CD4-positive, alpha-beta T cell treated with Interleukin-15 for 1 hour (primary cell): ENCODE measurements at places on chromosomes 13 and 19.

- DNase-seq = no peak
These were observed 5.0 kb downstream of the FPR3 start for GRCh38 chr19:51799774-51800472.

DNA sequence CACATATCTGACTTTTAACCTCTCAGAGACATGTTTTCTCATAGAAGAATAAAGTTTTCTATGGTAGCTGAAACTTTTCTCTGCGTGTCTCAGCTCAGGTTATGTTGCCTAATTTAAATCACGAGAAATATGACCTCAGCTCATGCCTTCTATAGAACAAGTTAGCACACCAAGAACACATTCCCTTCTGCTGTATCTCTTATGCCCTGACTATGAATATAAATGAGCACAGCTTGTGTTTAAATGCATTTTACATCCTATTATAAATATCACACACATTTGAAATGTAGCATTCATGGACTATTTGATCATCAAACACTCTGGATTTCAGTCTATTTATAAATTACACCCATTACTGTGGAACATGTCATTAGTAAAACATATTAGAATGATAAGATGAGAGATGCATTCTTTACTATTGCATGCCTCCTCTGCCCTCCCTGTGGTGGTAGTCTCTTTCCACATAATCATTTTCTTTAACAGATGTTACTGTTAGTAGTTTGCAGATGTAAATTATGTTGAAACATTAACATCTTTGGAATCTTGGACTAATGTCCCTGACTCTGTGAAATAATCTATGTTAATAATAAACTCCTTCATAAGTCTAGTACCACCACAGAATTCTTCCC lies 2044.9 kb upstream of the PCDH20 start:
- no peak for DNase-seq

DNA sequence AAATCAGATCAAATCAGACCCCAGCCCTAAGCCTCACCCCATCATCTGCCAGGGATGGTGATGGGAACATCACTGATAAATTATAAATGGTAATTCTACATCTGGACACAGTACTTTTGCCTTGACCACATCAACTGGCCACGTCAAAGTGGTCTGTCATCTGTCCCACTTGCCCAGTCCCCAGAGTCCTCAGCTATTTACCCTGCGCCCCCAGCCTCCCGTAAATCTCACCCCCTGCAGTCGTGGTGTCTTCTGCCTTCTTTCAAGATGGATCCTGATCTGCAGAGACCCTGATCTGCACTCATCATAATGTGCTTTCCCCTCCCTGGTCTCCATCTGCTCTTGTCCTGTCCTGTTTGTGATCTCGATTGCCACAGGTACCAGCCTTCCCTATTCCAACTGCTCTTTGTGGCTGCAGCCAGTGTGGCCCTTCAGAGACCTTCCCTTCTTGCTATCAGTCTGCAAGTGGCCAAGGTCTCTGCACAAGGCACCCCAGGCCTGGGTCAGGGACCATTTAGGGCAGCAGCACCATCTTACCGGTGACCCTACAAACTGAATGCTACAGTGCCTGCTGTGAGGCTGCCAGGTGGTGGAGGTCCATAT lies 26.7 kb upstream of the POP4 start:
- no peak for DNase-seq

DNA sequence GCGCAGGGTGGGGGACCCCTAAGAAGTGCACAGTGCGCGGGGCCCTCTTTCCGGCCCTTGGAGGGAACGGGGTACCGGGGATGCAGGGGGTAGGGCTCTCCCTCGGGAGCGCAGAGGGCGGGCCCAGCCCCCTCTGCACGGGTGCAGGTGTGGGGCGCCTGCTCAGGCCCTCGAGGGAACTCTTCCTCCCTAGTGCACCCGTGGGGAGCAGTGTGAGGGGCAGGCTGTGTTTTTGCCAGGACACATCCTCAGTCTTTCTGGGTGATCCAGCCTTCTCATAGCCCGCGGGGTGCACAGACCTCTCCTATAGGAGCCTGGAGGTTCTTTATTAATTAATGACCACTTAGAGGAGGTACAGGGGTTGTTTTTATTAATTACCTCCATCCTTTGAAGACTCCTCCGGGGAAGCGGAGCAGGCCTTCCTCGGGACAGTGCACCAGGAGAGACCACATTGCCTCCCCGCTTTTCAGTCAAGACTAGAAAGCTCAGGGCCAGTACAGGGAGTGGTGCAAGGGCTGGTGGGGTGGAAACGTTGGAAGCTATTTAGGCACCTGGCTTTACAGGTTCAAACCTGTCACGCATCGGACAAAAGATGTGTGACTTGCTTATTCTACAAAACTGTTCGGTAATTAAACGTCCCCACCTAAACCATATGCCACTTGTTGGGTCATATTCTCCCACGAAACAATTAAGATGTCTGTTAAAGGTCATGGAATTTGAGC lies 598 bp upstream of the GJB6 start:
- DNase-seq = no peak

DNA sequence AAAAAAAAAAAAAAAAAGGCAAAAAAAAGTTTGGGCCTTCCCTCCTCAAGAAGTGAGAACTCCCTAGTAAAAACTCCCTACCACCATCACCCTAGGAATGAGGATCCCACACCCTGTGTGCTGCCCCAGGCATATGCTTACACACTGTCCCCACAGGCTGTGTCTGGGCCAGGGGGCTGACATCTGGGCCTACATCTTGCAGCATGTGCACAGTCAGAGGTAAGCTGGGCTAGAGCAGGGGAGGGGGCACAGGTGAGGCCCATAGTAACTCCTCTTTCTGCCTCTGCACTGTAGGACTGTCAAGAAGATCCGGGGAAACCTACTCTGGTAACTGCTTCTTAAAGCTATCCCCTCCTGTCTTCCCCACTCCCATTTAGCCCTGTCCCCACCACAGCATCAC lies 1.0 kb downstream of the HAUS5 start:
- no peak for DNase-seq

GRCh38 chr19:40762754-40763470 lies 11.9 kb downstream of the SNRPA start:
- DNase-seq = no peak

GRCh38 chr19:13060233-13060963 lies 42.3 kb downstream of the LYL1 start:
- no peak for DNase-seq

DNA sequence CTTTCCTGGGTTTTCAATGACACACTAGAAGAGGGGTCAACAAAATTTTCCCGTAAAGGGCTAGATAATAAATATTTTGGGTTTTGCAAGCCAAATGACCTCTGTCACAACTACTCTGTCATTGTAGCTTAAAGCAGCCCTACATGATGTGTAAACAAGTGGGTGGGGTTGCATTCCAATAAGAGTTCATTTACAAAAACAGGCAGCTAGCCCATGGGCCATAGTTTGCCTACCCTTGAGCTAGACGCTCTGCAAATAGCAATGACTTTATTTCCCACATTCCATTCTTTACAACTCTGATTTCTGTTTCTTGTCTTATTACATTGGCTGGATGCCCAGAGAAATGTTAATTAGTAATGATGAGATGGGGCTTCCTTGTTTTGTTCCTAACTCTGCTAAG lies 76.0 kb downstream of the ZNF557 start:
- DNase-seq = no peak

- no peak for DNase-seq
These were observed at the start of gene DOCK6 for GRCh38 chr19:11261971-11262839. DOCK6 (minus strand) TSS chr19:11262524; CDS start chr19:11262440, 84 bp downstream.

- peak; percentile 54 for DNase-seq
These were observed 17.6 kb upstream of the DHRS12 start for GRCh38 chr13:51821606-51822005.

GRCh38 chr13:89465366-89465765 lies 1794.2 kb downstream of the SLITRK5 start:
- no peak for DNase-seq

GRCh38 chr19:1040476-1041271 lies 767 bp downstream of the ABCA7 start:
- DNase-seq = peak; percentile 92

GRCh38 chr13:108363666-108364065 lies 94.1 kb downstream of the TNFSF13B start:
- no peak for DNase-seq

GRCh38 chr19:55173714-55174409 lies 6.2 kb downstream of the SYT5 start:
- DNase-seq = peak; percentile 31

- DNase-seq = no peak
These were observed 12.9 kb upstream of the TUBB4A start for GRCh38 chr19:6514926-6515544.

- peak; percentile 44 for DNase-seq
These were observed 4.9 kb downstream of the FXYD3 start for GRCh38 chr19:35120492-35120891.

GRCh38 chr19:54084410-54084809 lies 3.2 kb upstream of the TARM1 start:
- no peak for DNase-seq

DNA sequence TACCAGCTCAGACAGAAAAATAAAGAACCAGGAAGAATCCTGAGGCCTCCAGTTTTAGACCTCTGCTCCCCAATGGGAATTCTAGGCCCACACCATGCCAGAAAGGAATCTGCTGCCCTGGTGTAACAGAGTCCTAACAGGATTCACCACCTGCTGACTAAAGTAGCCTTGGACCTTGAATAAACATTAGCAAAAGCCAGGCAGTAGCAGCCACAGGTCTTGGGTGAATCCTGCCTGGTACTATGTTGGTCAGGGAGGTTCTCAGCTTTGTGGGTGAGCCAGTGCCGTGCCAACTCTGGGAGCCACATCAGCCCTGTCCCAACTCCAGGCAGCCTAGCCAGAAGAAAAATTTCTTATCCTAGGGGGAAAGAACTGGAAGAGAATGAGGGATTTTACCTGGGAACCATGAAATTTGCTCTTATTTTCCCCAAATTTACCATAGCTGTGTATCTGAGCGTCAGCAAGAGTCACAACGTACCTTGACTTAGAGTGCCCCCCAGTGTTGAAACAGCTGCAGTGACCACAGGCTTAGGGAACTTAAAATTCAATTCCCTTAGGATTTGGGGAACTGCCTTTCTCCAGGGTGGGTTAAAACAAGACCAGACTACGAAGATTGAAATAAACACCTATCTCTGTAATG lies 1895.6 kb upstream of the PRR20A start:
- DNase-seq = no peak

- no peak for DNase-seq
These were observed 46.8 kb downstream of the LATS2 start for GRCh38 chr13:21014502-21015170.

GRCh38 chr19:55667958-55668357 lies 7.1 kb upstream of the EPN1 start:
- no peak for DNase-seq

- DNase-seq = peak; percentile 78
These were observed 832 bp upstream of the ZNF491 start for GRCh38 chr19:11797491-11797890.

GRCh38 chr13:33284031-33284430 lies 1.5 kb downstream of the STARD13 start:
- no peak for DNase-seq
